IPS-NIHi11 (cell line): ENCODE measurements at places on chromosomes 12 and 14.
A peak's percentile ranks its signal among the peaks of the same experiment; 100 is the strongest.

DNA sequence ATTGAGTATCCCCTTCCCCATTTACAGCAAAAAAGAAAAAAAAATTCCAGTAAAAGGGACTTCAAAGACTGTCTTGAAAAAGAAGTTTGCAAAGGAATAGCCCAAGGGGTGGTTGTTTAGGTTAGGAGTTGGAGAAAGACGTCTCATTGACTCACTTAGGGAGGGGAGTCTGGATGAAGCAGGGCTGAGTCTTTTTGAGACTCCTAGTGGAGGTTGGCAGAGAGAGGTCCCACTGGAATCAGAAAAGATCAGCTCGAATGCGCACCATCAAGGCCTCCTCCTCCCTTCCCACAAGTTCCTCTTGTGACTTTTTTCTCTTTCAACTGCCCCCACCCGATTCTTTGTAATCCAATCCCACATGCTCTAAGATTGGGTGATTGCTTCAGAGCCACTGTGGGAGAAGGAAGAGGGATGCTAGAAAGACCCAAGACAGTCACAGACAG is 1.9 kb downstream of the ARHGEF40 start:
- DNase-seq: no peak

DNA sequence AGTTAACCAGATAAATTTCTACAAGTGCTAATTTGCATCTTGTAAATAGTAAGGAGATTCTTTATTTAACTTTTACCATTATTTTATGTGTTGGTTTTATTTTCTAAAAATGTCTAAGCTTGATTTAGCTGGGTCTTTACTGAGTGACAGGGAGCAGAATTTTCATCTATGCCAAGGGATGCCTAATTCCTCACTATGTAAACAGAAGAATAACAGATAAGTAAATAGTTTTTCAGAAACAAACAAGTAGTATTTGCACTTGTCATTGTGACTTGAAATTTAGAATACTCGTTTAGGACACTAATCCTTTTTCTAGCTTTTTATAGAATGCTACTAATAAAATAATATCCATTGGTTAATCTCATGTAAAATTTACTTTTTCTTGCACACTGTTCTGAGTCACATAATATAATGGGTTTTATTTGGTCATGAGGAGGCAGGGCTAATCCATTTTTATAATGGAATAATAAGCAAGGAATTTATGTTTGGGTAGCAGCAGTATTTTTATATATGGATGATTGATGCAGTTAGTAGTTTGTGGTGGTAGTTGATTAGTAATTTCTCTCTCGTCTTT is 746.5 kb downstream of the SLC6A15 start:
- DNase-seq: no peak

DNA sequence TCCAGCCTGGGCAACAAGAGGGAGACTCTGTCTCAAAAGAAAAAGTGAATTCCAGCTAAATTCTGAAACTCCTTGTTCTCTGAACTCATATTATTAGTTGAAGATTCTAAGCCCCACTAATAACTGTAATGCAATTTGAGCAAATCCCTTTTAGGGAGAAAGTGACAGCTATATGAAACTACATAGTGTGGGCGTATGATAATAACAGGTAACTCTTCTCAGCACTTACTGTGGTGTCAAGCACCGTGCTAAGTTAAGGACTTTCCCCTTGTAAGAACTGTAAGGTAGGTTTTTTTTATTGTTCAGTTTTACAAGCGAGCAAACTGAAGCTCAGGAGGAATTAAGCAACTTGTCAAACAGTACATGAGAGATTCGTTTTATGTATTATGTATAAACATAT is 5.4 kb downstream of the ANKRD13A start:
- no peak for DNase-seq

GRCh38 chr12:51941604-51942003 is 9.9 kb upstream of the ACVR1B start:
- no peak for DNase-seq

- DNase-seq: no peak
Measured at GRCh38 chr12:120352117-120352516, 16.8 kb downstream of the MSI1 start.

GRCh38 chr14:91770185-91770584 is 38.3 kb upstream of the CATSPERB start:
- DNase-seq: no peak

GRCh38 chr12:46773586-46774321 is 52.0 kb downstream of the SLC38A4 start:
- DNase-seq: no peak

DNA sequence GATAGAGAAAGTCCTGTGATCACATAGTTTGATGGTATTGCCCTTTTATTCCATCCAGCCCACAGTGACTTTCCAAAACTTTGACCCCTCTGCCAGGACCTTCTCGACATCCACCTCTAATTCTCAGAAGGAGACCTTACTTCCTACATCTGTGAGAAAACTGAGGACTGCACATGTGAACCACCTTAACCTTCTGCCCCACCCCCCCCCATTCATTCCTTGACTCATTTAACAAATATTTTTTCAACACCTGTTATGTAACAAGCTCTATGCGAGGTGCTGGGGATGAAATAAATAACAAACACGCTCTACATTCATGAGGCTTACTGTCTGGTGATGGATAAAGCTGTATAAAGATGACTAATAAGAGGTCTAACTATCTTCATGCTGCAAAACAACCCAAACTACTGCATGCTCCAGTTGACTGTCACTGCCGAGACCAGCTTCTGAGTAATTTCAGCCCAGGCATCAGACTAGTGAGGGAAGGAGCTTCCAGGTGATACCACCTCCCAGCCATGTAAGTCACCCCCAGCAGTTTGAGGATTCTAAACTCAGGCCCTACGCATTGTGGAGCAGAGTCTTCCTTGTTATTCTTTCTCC is 1.9 kb upstream of the HAL start:
- DNase-seq: no peak

DNA sequence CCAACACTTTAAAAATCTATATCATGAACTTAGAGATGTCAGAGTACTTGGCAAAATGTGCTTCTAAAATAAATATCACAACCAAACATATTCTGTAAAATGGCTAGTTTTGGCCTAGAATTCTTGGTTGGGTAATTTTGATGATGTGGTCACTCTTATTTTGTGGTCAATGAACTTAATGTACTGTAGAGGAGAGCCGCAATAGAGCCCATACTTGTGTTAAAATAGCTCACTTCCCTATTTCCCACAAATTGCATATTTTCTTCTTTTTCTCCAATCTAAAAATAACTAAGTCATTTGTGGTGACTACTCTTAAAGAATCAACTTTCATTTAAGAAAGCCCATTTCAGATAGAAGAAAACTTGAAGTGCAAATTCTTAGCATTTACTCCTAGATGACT is 619.4 kb downstream of the CCER1 start:
- no peak for DNase-seq

GRCh38 chr14:61225344-61225743 is 55.8 kb downstream of the TMEM30B start:
- no peak for DNase-seq

DNA sequence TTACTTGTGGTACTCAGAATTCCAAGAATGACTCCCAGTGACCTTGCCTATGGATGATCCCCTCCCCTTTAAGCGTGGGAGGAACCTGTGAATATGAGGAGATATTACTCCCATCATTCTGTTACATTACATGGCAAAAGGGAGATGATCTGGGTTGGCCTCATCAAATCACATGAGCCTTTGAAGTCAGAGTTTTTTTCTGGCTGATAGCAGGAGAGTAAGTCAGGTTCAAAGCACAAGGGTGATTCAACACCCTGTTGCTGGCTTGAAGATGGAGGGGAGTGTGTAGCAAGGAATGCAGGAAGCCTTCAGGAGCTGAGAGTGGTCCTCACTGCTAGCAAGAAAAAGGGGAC is 9.1 kb upstream of the MDM2 start:
- DNase-seq: no peak

GRCh38 chr14:83163016-83163415 is 1629.4 kb upstream of the SEL1L start:
- no peak for DNase-seq

DNA sequence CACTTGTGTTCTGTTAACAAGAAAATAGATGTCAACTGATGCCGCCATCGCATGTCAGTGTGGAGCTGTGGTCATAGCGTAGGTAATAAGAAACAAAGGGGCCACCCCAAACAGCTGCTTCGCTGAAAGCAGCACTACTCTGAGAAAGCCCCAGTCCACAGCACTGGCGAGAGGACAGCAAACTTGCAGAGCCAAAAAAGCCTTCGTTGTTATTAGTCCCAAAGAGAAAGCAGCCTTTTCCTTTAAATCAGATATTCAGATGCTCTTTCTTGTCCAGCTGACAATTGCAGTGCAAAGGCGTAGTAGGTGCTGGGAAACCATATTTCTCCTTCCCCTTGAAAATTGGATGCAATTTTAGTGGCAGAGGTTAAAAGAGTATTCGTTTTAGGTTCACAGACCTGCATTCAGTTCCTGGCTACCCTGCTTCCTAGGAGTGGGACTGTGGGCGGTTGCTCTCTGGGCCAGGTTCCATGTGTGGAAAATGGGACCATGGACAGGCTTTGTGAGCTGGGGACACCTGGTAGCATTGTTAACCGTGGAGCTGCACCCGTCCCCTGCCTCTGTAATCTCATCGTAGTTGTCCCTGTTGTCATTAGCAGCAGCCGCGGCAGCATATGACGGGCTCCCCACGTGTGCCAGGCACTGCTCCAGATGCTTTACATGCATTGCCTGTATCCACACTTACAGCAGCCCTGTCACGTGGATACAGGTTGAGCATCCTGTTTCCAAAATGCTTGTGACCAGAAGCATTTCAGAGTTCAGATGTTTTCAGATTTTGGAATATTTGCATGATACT is 54.2 kb downstream of the ELK3 start:
- no peak for DNase-seq

- DNase-seq: no peak
Measured at GRCh38 chr14:27253966-27254365, 656.1 kb upstream of the NOVA1 start.

GRCh38 chr12:110930348-110931314 is 10.3 kb upstream of the MYL2 start:
- DNase-seq: no peak

GRCh38 chr12:126752021-126752420 is 1514.9 kb upstream of the TMEM132C start:
- DNase-seq: no peak

DNA sequence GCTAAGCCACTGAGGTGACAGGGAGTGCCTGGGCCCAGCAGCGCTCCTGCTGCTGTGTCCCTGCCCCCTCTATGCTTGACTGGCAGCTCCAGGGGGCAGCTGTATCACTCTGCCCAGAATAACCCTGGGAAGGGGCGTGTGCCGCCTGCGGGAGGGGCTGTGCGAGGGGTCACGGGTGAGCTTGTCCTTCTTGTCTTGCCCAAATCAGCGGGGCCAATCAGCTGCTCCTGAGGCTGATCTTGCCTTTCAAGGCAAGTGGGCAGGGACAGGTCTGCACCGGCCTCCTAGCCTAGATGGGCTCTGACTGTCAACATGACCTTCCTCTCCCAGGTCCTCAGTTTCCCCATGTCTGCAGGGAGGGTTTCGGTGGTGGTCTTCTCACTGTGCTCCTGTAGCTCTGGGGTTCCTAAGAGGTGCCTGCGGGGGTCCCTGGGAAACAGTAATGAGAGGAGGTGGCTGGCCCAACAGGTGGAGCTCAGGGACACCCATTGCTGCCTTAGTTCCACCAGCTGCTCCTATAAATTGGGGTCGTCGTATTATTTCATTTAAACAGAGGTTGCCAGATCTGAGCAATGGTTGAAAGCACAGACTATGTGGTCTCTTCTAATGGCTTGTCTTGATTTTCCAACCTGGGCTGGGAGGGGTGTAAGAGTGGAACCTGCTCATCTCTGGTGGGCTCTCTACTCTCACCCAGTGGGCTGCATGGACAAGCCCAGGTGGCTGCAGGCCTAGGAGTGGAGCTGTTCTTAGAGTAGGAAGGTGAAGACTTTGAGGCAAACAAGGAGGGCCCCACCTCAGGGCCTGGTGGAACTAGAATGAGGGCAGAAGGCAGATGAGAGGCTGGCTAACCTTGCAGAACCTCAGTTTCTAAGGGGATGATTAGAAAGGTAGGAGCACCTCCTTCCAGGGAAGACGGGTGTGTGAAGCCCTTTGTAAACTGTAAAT is 11.7 kb downstream of the RTL1 start:
- DNase-seq: no peak

DNA sequence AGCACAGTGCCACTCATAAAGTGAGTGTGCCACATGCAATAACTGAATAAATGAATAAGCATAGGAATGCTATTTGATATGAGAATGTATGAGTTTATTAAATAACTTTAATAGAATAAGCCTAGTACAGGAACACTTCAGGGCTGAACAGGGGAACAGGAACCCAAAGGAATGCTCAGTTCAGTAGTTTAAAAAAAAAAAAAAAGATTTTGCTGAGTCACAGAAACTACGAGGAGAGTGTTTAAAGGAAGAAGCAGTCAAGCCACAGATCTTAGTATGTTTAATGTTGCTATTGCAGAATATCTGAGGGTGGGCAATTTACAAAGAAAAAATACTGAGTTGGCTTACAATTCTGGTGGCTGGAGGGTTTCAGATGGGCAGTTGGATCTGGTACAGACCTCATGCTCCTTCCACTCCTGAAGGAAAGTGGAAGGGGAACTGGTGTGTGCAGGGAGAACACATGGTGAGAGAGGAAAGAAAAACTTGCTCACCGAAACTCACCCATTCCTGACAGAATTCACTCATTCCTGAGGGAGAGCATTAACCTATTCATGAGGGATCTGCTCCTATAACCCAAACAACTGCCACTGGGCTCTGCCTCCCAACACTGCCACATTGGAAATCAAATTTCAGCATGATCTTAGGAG is 880.3 kb upstream of the MGAT4C start:
- peak; percentile 11 for DNase-seq

- no peak for DNase-seq
Measured at GRCh38 chr12:64756376-64756775, 2.8 kb downstream of the GNS start.

DNA sequence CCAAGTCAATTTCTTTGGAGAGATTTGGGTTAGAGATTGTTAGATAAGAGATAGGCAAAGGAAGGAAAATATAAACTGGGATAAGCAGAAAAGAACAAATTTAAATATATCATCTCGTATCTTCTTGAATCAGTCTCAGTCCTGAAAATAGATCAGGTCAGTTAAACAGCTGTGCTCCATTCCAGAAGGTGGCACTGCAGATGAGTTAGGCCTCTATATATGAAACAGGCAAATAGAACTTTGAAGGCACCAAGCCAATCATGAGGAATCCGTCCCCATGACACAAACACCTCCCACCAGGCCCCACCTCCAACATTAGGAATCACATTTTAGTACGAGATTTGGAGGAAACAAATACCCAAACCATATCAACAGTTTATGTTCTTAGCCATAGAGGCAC is 605.5 kb upstream of the USP15 start:
- no peak for DNase-seq

- DNase-seq: no peak
Measured at GRCh38 chr14:71856199-71856919, 75.9 kb upstream of the RGS6 start.

GRCh38 chr12:95218150-95219133 is 835 bp downstream of the VEZT start:
- DNase-seq: no peak

- DNase-seq: no peak
Measured at GRCh38 chr12:23253191-23253590, 628.2 kb downstream of the ETNK1 start.

GRCh38 chr12:26537651-26538050 is 295.3 kb downstream of the ITPR2 start:
- no peak for DNase-seq

GRCh38 chr14:54447231-54447692 is 6.1 kb upstream of the CNIH1 start:
- DNase-seq: no peak
